Pancreas (tissue), 10 donors: ENCODE measurements at places on chromosomes 2 and 18.

GRCh38 chr2:129061069-129061768 is 742.6 kb upstream of the HS6ST1 start:
- H3K27me3 ChIP-seq = no peaks in the 10 kb centered on the region
- no peak for DNase-seq
- H3K36me3 ChIP-seq = no peaks in the 10 kb centered on the region

GRCh38 chr2:132620115-132620514 is 49.9 kb downstream of the LYPD1 start:
- no peak for DNase-seq
- no peaks in the 10 kb centered on the region for H3K27me3 ChIP-seq
- H3K4me3 ChIP-seq = no peak overlapping the region
- peaks cover 13% of the 10 kb centered on the region for H3K4me1 ChIP-seq
- peak overlapping the region; percentile 77 for H3K27ac ChIP-seq

GRCh38 chr2:100603414-100603813 is 40.6 kb downstream of the PDCL3 start:
- DNase-seq = no peak
- no peak overlapping the region for H3K4me3 ChIP-seq
- H3K36me3 ChIP-seq = no peaks in the 10 kb centered on the region
- no peaks in the 10 kb centered on the region for H3K27me3 ChIP-seq

- DNase-seq = no peak
- H3K27me3 ChIP-seq = no peaks in the 10 kb centered on the region
- H3K27ac ChIP-seq = no peak overlapping the region
- H3K4me3 ChIP-seq = no peak overlapping the region
- no peaks in the 10 kb centered on the region for H3K4me1 ChIP-seq
Measured at GRCh38 chr2:191351298-191351697, 106.1 kb downstream of the MYO1B start.
